Activated CD4-positive, alpha-beta T cell treated with anti-CD3 and anti-CD28 coated beads for 36 hours (primary cell): ENCODE measurements at places on chromosomes 3 and 15.
A peak's percentile ranks its signal among the peaks of the same experiment; 100 is the strongest.

GRCh38 chr3:127253491-127253890 lies 34.4 kb downstream of the PRR20G start:
- no peak for DNase-seq

DNA sequence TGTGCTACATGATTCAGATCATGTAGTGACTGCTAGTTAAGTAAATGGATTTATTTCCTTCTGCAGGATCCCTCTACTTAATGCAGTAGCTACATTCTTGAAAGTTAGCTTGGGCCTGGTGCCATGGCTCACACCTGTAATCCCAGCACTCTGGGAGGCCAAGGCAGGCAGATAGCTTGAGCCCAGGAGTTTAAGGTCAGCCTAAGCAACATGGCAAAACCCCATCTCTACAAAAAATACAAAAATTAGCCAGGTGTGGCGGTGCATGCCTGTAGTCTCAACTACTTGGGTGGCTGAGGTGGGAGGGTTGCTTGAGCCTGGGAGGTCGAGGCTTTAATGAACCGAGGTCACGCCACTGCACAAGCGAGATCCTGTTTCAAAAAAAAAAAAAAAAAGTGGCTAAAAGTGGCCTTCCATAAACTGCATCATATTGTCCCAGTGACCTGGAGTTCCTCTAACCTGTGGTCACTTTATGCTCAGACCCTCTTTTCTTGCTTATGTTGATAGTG lies 22.0 kb downstream of the TSEN2 start:
- DNase-seq, result no peak

- no peak for DNase-seq
These were observed 30.2 kb downstream of the NR2F2 start for GRCh38 chr15:96360581-96361308.

GRCh38 chr3:32817257-32817557 lies 590 bp upstream of the TRIM71 start:
- DNase-seq, result peak; percentile 25

GRCh38 chr3:52299879-52300611 lies 12.4 kb downstream of the GLYCTK start:
- no peak for DNase-seq

- DNase-seq, result no peak
These were observed 32.3 kb downstream of the SRP14 start for GRCh38 chr15:40006646-40007045.

DNA sequence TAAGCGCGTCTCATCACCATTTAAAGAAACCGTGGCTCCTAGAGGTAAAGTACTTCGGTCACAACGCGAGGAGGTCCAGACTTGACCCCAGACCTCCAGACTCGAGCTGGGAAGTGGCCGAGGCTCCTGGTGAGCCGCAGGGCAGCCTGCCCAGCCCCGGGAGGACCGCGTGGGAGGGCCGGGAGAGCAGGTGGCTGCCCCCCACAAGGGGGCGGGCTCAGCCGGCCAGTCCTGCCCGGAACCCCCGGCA lies at the start of gene SLC27A2:
TSS of gene SLC27A2 (plus strand) at position 228 of the 250 bp plus-strand sequence. CDS start 232 bp downstream, outside the sequence.
- no peak for DNase-seq

DNA sequence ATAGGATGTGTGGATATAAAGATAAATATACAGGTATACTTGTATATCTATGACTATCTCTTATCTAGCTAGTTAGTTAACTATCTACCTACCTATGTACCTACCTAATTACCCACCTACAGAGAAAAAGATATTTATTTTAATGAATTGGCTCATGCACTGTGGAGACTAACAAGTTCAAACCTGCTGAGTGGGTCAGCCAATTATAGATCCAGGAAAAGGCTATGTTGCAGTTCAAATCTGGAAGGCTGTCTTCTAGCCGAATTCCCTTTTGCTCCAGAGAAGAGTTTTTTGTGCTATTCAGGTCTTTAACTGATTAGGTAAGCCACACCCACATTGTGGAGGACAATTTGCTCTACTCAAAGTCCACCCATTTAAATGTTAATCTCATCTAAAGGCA lies 335.0 kb downstream of the GRM7 start:
- no peak for DNase-seq

DNA sequence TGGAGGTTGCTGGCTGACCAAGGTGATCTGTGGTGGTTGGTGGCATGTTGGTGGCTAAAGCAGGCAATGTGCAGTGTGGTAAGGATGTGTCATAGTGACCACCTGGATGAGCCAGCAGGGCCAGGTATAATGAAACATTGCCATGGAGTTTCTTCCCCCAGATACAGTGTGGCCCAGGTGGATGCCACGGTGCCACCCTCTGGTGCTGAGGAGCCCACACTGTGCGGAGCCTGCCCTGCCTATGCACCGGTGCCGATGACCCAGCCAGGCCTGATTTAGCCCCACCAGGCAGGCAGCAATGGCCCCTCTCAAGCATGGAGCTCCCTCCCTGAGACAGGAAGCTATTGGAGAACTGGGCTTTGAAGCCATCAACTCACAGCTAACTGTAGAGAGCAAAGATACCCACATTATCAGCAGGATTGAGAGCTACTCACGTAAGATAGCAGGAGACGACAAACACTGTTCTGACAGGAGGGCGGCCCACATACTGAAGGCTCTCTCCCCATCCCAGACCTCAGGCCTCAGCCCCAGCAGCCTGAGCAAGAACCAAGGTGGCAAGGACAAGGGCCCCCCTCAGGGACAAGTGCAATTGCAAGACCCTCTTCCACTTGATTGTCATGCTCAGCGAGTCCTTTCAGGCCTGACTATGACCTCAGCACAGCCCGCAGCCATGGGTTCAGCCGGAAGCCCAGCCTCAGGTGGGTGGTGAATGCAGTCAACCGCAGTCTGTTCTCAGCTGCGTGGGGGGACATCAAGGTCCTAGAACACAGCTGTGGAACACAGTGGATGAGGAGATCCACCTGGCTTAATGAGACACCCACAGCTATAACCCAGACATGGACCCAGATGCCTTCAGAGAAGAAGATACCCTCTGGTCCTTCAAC lies 82.8 kb upstream of the CDV3 start:
- DNase-seq, result peak; percentile 82

- DNase-seq, result no peak
These were observed 633.4 kb upstream of the KCNMB2 start for GRCh38 chr3:177902876-177903275.

DNA sequence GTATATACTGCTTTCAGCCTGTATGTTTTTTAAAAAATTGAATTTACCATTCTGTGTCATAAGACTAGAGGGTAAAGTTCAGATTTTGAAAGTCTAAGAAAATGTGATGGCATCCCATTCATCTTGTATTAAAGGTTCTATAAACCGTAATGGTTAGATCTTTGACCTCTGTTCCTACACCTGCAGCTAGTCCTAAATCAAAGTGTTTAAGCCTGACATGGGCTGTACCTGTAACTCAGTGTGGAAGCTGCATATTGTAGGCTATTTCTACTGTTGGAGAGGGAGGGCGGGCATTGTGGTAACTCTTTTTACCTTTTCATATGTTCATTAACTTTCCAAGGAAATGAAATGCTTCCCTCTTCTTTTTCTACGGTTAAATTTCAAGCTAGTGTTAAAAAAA lies 53.9 kb downstream of the ARHGEF26 start:
- DNase-seq, result no peak

GRCh38 chr3:130242850-130243569 lies 102.5 kb upstream of the COL6A5 start:
- peak; percentile 12 for DNase-seq

GRCh38 chr3:100869787-100870186 lies 123.4 kb downstream of the ABI3BP start:
- no peak for DNase-seq

DNA sequence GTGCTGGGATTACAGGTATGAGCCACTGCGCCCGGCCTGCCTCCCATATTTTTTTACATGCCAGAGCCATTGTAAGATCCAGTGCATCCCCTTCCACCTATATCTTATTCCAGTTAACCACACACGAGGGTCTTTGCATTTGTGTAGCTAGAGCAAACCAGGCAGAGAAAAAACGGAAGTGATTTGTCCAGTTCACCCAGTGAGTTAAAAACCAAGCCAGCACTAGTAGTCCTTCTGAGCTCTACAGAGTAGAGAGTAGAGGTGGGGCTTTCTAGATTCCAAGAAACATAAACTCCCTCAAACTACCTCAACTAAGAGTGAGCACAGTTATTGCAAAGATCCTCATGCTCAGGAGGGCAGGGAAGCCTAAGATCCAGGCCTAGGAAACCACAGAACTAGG lies 34.7 kb downstream of the TMEM158 start:
- no peak for DNase-seq

- no peak for DNase-seq
These were observed 38.8 kb downstream of the IMPG2 start for GRCh38 chr3:101281521-101282030.

GRCh38 chr15:100353449-100353848 lies 11.7 kb upstream of the ADAMTS17 start:
- DNase-seq, result no peak

DNA sequence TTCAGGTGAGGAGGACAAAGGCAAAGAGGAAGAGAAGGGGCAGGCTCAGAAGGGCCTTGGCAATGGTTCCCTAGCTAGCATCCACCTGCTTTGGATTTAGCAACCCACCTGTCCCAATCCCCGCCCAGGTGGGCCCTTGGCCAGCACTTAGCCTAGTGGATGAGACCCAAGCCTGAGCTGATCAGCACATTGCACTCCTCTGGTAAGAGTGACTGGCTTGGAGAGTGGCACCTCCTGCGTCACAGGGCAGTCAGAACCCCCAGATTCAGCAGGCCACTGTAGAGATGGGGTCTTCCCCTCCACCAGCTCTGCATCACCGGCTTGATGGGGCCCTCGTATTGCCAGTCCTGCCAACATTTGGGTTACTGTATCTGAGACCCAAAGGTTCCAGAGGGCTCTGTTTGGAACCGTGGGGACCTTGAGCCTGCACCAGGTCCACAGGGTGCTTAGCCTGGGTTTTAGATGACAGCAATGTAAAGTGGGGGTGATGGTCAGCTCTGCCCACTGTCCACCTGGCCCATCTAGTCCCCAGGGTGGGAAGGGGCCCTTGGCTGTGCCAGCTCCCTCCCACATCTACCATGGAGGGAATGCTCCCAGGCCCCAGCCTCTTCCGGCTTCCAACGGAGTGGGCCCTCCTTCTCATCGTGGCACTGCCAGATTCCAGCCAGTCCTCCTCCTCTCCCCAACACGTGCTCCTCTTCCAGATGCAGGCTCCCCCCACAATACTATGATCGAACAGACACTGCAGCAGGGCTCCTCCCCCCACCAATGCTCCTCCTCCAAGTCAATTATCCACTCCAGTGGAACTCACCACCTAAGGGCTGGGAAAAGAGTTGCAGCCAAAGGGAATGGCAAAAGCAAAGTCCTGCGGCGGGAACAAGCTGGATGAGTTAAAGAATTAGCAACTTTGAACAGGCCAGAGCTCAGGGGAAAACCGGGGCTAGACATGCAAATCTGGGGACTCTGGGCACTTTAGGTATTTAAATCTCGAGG lies 45.7 kb downstream of the LHFPL4 start:
- no peak for DNase-seq

- no peak for DNase-seq
These were observed 23.6 kb downstream of the PRR20G start for GRCh38 chr3:127264292-127264691.

GRCh38 chr3:12328132-12328836 lies 39.4 kb downstream of the PPARG start:
- no peak for DNase-seq

DNA sequence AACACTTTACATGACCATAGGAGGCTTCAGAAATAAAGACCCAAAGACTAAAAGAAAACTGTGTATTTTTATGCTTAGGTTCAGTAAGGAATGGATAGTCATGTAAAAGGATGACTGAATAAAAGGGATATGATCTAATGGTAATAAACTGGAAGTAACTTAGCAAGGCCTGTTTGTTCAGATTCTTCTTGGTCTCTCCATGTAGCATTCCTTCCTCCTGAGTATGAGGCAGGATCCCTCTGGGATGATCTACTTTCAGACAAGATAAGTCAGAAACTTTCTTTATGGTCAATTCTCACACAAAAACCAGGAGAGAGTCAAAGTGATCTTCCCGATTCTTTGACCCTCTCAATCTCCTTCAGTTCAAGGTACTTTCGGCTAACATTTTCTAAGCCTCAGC lies 340.8 kb upstream of the DCBLD2 start:
- no peak for DNase-seq

DNA sequence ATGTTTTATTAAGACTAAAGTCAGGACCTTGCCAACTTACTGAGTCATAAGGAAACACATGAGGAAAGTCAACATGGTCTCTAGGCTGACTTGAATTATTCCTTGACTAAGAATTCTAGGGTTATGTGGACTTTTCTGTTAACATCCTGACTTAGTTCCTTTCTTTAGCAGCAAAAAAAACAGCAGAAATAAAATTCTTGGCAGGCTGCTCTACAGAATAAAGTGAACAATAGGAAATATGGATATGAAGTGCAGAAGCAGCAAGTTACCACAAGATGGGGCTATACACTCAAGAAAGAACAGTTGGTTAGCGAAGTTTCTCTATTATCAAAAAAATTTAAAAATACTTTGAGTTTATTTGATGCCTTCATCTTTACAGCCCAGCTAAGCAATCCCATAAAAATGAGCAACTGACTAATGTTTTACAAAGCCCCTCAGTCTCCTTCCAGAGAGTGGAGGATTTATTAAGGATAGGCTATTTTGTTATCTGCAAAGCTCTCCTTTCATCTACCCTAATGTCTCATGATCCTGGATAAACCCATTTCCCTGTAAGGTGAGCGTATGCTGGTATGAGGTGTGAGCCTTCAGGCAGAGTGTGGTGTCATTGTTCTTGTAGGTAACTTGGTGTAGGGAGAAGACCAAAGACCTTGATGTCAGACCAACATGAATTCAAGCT lies 23.1 kb upstream of the MCCC1 start:
- DNase-seq, result no peak

GRCh38 chr3:49813497-49814174 lies at the start of gene UBA7:
Gene UBA7, minus strand, starts transcription at chr3:49813953. Its CDS starts 166 bp downstream, at chr3:49813787.
- peak; percentile 62 for DNase-seq

DNA sequence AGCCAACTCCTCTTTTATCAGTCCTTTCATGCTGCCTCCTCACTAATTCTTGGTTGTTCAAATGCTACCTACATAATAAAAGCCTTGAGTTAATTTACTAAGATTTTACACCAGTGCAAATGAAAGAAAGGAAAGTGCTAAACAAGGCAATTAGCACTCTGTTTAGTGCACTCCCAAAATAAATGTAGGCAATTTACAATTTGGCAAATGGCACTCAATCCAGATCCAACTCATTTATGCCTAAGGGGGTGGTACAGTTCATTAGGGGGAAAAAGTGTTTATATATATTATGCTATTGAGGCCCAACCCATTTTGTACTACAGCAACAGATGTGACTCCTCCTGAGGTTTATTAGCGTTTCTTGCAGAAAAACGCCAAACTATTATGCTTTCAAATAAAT lies 370.1 kb downstream of the NR2F2 start:
- no peak for DNase-seq

GRCh38 chr15:50350621-50351020 lies 4.4 kb downstream of the GABPB1 start:
- no peak for DNase-seq

GRCh38 chr15:35827141-35827540 lies 281.2 kb upstream of the DPH6 start:
- DNase-seq, result no peak
